ENCODE measurements at places on chromosomes 1 and 21. TPM values are rescaled to one million over a fixed set of nuclear protein-coding genes. Genes with fewer than 3 reads are reported as not detected.

GRCh38 chr1:221874285-221875003, 132.6 kb upstream of the DUSP10 start:
- no peak for DNase-seq

- DNase-seq: no peak
Observed at GRCh38 chr1:210797422-210797821, 336.5 kb downstream of the KCNH1 start.

GRCh38 chr1:110133436-110133835, 16.9 kb upstream of the SLC6A17 start:
- no peak for DNase-seq

DNA sequence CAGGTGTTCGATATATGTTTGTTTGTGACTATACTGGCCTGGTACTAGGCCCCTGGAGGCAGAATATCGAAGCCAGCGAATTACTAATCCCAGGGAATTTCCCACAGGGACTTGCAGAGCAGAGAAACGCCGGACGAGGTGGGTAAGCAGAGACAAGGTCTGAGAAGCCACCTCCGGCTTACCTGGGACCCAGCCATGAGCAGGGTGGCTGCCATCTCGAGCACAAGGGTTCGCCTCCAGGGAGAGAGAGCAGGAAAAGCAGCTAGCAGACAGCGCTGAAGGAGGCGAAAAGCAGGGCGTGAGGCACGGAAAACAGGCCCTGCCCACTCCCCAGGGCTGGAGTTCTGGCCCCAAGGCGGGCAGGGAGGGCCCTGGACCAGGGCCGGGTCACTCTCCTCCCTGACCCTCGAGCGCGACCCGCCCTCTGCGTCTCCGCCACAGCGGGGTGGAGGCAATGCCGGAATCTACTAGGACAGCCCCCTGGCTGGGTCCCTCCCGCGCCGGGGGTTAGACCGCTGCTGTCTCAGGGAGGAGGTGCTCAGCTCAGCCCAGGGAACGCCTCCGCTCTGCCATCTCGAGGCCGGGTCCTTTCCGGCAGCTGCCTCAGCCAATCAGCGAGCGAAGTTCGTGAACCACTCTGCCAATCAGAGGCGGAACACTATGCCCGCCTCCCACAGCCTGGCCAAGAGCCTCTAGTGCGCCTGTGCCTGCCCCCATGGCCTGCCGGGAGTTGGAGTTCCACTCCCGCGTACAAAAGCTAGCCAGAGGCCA, 1.7 kb downstream of the ZNF436 start:
- peak; percentile 98 for DNase-seq

DNA sequence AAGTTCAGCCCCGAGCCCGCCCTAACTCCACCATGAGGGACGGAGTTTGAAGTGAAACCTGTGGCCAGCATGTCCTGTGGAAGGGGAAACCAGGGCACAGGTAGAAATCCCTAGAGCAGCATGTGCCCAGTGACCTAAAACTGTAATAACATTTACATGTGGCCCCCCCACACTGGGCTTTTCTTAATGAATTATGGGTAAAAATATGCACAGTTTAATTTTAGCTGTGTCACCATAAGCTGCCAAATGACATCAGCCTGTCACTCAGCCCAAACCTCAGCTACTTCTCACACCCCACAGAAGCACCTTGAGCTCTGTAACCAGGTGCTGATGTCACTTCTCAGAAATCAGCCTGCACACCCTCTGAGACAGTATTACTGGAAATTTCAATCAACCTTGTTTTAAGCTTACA, 50.0 kb upstream of the SLC19A1 start:
- DNase-seq: peak; percentile 28

DNA sequence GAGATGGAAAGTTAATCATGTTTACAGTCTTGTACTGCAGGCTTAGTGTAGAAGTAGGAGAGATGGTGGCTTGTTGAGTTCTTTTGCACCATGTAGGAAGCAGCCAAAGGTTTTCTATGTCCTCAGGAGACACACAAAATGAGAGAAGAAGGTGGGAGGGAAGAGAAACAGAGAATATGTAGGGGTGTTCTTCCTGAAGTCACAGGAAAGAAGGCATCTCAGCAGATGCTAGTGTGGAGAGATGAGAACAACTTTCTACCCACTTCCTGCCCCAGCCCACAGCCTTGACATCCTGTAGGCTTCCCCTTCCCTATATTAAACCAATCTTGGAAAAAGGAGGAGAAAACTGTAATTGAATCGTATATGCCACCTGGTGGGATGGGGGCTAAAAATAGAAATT, 217.0 kb downstream of the S1PR1 start:
- no peak for DNase-seq

- no peak for DNase-seq
Observed at GRCh38 chr1:55062801-55063576, 23.6 kb downstream of the PCSK9 start.

DNA sequence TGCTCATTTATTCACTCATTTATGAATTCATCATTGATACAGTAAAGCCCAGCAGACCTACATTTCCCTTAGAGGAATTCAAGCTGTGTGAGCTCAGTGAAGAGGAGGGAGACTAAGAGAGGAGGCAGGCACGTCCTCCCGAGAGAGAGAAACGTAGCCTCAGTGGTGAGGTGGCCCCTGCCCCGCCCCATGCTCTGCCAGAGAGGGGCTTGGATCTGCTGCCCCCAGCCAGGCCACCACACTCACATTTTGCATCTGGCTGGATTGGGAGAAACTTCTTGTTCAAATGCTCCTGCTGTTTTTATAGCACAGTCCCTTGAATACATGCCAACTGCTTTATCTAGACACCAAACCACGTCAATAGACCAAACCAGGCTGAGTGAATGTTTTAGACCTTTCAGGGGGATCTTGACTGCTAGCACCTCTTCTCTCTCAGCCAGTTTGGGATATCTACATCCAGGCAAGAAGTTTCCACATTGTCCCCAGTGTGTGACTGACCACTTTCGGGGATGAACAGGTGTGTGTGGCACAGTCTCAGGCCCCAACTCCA, 67.7 kb upstream of the AJAP1 start:
- no peak for DNase-seq

DNA sequence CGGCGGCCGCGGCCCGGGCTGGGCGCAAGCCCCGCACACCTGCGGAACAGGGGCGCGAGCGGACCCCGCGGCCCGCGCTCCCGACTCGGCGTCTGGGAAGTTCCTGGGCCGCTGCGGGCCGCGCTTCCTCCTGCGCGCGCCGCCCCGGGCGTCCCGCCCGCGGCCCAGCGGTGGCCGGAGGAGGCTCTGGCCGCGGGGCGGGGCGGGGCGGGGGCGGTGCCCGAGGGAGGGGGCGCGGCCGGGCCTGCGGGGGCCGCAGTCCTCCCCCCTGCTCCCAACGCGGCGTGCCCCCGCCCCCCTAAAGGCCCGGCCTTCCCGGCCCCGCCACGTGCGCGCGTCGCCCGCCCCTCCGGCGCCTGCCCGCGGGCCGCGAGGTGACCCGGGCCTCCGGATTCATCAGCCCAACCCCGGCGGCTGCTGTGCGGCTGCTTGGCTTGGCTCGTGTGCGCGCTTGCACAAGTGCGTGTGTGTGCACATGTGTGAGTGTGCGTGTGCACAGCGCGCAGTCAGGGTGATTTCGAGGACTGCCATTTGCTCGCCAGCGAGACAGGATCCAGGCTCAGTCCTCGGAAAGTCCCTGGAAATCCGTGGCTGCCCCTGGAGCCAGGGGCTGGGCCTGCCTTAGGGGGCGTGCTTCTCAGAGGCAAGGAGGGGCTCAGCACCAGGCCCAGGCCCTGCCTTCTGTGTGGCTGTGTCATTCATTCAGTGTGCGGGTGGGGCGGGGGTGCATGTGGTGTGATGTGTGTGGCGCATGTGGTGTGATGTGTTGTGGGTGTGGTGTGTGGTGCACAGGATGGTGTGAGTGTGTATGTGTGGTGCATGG, at the start of gene C2CD2:
C2CD2 (minus strand) TSS at position 188 of the 823 bp plus-strand sequence. CDS start 370 bp downstream, outside the sequence.
- peak; percentile 80 for DNase-seq

- DNase-seq: peak; percentile 97
Observed at GRCh38 chr21:15729674-15730483, at the start of gene USP25. Gene USP25, plus strand, starts transcription at chr21:15729982. Its CDS starts 412 bp downstream, at chr21:15730394.

- DNase-seq: peak; percentile 73
Observed at GRCh38 chr1:203593723-203594122, 32.9 kb upstream of the ATP2B4 start.

- peak; percentile 62 for DNase-seq
Observed at GRCh38 chr1:200409203-200409760, 554 bp downstream of the ZNF281 start.

- no peak for DNase-seq
Observed at GRCh38 chr1:21184276-21184675, 7.6 kb upstream of the EIF4G3 start.

GRCh38 chr1:183233113-183233512, 47.0 kb downstream of the LAMC2 start:
- no peak for DNase-seq

DNA sequence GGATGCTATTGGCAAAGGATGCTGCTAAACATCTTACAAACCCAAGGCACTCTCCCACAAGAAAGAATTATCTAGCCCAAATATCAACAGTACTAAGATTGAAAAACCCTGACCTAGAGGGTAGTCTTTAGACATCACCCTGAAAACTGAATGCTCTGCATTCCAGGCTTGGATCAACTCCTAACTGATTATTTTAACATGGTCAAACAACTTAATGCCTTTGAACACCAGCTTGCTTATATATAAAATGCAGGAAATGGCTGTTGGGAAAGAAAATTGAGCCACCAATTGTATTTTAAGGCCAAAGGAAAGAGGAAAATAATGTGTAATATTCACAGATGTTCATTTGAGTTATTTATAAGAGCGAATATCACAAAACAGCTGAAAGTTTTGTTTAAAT, 72.2 kb upstream of the C1orf87 start:
- DNase-seq: no peak

GRCh38 chr21:16404776-16405175, 675.0 kb downstream of the USP25 start:
- no peak for DNase-seq

DNA sequence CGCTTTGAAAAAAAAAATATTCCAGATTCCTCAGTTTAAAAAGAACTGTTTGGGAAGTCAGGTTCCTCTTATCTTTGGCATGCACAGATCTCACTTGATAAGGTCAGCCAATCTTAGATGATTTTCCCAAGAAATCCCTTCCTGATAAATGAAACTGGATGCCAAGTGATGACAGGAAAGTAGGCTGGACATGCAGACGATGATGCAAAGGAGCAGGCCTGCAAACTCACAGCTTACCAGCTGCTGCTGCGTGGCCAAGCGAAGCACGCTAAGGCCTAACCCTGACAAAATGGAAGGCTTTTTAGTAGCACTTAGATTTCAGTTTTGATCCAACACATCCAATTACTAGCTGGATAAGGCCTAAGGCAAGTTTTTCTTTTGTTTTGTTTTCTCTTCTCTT, 10.1 kb downstream of the TADA1 start:
- DNase-seq: no peak

GRCh38 chr1:78070210-78070609, 24.4 kb downstream of the GIPC2 start:
- DNase-seq: no peak

DNA sequence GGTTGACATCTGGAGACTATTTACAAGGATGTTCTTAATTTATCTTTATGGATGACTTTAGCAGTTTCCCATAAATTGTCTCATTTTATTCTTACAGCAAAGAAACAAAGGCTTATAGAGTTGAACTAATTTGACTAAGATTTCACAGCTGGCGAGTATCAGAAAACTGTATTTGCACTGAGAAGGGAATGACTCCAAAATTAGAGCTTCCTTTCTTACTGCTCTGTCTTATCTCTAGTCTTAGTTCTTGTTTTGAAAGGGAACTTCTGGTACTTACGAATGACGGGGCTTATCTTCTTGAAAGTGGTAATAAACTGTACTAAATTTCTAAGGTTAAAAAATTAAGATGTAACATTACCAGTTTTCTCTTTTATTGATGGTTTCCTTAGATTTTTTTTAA, 13.6 kb downstream of the CNST start:
- no peak for DNase-seq

- DNase-seq: no peak
Observed at GRCh38 chr21:40732253-40733023, 114.5 kb downstream of the DSCAM start.

- DNase-seq: no peak
Observed at GRCh38 chr1:53110370-53111072, 31.9 kb downstream of the SLC1A7 start.

DNA sequence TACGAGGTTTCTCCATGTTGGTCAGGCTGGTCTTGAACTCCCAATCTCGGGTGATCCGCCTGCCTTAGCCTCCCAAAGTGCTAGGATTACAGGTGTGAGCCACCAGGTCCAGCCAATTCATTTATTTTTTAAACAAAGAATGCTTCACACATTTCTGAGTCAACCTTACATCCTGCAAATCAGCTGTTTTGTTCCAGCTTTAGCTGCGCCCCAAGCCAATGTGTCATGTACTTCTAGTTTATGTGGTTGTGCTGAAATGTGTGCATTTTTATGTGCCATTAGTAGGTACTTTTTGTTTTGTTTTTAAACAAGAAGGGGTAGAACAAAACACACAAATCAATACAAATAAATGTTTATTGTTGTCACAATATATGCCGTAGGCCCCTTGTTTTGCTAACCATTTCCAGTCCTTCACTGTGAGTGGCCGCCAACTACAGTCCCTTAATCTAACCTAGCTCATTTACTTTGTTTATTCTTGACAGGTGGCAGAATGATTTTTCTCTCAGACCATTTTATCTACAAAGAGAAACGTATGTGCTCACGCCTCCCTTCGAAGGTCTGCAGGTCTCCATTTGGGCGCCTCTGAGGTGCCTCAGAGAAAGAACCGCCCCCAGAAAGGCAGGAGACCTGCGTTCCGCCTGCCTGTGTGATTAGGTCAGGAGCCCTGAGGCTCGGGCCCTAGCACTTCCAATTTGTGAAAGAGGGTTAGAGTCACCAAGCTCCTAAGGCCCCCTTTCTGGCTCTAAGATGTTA, 2.8 kb upstream of the CASQ2 start:
- DNase-seq: no peak

DNA sequence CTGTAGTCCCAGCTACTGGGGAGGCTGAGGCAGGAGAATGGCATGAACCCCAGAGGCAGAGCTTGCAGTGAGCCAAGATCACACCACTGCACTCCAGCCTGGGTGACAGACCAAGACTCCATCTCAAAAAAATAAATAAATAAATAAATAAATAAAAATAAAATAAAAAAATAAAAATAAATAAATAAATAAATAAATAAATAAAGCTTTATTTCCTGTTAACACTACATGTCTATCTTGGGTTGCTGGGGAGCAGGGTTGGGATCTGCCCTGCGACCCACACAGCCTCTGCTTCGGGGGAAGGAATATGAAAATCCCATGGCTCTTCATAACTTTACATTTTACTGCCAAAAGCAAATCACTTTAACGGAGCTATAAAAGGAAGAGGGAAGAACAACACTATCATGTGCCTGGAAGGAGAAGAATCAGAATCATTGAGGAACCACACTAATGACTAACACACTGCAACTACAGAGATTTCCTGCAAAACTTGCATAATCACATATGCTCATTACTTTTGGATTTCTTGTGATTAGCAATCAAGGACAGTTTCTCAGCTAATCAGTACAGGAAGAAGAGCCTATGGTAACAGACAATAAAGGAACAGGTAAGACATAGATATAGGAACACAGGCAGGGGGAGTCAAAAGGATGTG, 72.8 kb upstream of the CD55 start:
- no peak for DNase-seq

The FCRL6 gene
- 0.41 TPM for total RNA-seq

The LIPI gene
- total RNA-seq: not detected

The OR2T35 gene
- not detected for total RNA-seq

The SELL gene
- 0.78 TPM for total RNA-seq

The HES2 gene
- 23.0 TPM for total RNA-seq

The C4BPA gene
- 5.9 TPM for total RNA-seq

The NBPF4 gene
- total RNA-seq: 0.53 TPM

The RXFP4 gene
- total RNA-seq: 4.2 TPM

The FCAMR gene
- total RNA-seq: 0.41 TPM

The CFAP74 gene
- total RNA-seq: 0.06 TPM

The VANGL1 gene
- 21.7 TPM for total RNA-seq

The BACH1 gene
- total RNA-seq: 54.0 TPM

The MYBPH gene
- total RNA-seq: not detected

The TCHHL1 gene
- total RNA-seq: not detected
